ENCODE measurements at places on chromosomes 3 and 15.

DNA sequence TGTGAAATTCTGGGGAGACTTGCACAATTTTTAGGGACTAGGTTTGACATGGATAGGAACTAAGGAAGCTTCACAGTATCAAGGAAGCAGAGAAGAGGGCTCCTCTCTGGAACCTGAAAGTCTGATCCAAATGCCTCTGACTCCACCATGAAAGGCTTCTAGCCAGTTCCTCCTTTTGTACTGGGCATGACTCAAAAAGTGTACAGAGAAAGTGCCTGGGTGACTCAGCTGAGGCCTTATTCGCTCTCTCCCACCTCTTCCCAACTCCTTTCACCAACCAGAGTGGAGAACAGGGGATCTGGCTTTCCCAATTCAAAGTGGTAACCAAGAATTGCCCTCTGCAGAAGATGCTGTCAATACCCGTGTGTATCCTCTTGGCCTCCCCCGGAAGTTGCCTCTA, 342.9 kb upstream of the PROK2 start:
- DNase-seq = no peak

- no peak for DNase-seq
Observed at GRCh38 chr3:126394179-126394976, at the start of gene CFAP100. TSS of gene CFAP100 (plus strand) at chr3:126394909. CDS start at chr3:126396001, 1,092 bp downstream.

- DNase-seq = no peak
Observed at GRCh38 chr3:108389372-108389771, 93.0 kb downstream of the HHLA2 start.

DNA sequence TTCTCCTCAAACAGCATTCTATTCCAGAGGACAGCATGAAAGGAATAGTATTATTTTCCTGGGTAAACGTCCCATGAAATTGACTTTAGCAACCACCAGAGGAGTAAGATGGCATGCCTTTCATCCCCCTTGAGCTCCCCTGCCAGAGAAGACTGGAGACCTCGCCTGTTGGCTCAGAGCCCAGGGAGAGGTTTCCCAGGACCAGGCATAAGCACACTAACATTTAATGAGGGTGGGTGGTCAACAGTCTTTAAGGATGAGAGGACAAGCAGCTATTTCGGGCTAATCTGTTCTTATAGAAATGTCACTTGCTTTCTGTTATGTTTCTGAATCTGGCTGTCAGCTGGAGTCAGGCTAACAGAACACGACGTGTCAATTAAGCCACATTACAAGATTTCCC, 390.5 kb downstream of the GABRG3 start:
- no peak for DNase-seq

DNA sequence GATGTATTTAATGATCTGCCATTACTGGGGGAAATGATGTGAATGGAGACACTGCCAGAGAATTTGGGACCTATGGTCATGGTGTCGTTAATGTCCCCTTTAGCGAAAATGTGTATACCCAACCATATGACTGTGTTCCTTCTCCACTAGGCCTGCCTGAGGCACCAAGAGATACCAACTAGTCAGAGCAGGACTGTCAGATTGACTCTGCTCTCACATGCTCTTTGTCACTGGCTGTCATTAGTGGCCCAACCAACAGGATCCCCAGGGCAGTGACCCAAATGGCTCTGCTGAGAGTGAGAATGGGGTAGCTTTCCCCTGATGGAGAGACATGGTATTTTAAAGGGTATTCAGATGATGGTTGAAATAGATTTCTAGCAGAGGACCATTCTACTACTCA, 2.8 kb downstream of the TAGLN3 start:
- DNase-seq = no peak

- DNase-seq = no peak
Observed at GRCh38 chr3:13598926-13599886, 50.3 kb downstream of the FBLN2 start.

DNA sequence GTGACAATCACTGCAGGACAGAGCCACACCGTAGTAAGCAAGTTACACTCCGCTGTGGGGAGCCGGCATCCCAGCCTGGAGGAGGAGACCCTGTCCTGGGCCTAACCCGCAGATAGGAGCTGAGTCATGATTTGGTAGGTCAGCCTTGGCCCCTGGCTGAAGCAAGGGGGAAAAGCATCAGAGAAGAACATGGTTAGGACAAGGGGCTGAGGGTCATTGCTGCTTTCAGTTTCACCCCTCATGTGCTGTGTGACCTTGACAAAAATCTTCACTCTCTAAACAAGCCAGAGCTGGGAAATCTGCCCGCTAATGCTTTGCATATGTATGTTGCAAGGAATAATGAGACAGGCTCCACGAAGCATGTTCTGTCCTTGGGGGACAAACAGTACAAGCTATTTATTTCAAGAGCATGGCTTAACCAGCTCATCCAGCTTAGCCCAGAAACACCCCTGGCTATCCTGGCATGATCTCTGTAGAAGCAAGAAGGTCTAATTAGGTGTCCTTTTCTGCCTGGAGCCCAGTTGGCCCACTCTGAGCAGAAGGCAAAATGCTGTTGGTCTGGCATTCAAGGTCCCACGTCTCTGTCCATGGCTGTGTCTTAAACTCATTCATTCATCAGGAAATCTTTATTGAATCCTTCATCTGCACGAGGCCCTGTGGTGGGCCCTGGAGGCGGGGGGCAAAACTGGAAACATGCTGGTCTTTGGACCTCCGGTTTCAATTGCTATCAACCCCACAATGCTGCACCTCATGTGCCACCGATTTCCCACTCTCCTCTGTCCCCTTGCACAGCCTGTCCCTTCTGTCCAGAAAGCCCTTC, 221.3 kb upstream of the LYSMD4 start:
- no peak for DNase-seq

- DNase-seq = no peak
Observed at GRCh38 chr3:160346511-160346910, 52.5 kb downstream of the IFT80 start.

- DNase-seq = no peak
Observed at GRCh38 chr3:171286580-171287249, 173.5 kb downstream of the TNIK start.

- no peak for DNase-seq
Observed at GRCh38 chr3:124694486-124694885, 35.8 kb upstream of the UMPS start.

DNA sequence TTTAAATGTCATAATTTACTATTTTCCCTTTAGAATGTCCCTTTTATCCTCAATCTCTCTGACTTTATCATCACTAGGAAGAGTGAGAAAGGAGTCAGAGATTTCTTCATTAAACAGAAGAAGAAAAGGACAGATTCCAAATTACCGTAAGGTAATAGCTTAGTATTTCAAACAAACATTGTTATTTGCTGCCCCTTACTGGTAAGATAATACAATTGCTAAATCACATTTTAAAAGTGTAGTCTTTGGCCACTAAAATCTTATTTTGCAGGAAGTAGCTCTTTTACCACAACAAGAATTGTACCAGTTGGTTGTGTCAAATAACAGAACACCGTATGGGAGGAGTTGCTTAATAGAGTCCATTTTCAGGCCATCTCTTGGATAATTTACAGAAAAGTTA, 53.7 kb downstream of the CGGBP1 start:
- no peak for DNase-seq

- no peak for DNase-seq
Observed at GRCh38 chr3:133377396-133377795, 22.5 kb upstream of the BFSP2 start.

- no peak for DNase-seq
Observed at GRCh38 chr15:100689131-100689899, 86.9 kb downstream of the ASB7 start.

GRCh38 chr3:14946236-14946635, 1.1 kb upstream of the NR2C2 start:
- DNase-seq = no peak

DNA sequence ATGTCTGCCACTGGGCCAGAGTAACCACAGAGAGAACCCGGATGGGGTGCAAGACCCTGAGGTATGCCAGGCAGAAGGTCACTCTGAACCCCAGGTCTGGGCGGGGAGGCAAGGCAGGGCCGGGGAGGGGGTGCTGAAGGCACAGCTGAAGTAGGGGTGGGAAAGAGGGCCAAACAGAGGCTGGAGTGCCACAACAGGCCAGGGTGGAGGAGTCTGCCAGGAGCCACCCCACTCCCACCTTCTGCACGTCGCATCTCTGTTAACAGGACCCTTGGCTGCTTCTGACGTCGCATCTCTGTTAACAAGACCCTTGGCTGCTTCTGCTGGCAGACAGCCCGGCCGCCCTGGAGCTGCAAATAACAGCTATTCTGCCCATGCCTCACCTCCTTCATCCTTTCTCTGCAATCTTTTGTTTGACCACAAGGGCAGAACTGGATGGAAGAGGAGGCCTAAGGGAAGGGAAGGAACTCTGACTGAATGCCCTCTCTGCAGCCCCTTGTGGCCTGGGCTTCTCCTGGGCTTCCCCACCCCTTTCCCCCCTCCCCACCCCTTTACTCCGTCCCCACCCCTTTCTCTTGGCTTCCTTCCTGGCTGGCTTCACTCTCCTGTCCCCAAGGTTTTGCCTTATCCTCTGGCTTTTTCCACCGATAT, 20.6 kb upstream of the FBLN2 start:
- DNase-seq = no peak
